CD4-positive, alpha-beta memory T cell (primary cell): ENCODE measurements at places on chromosomes 6 and 20. TPM values are rescaled to one million over a fixed set of nuclear protein-coding genes. Genes with fewer than 3 reads are reported as not detected.

The GPR31 gene
- polyA plus RNA-seq: not detected

The MEI4 gene
- polyA plus RNA-seq: not detected

The LCA5 gene
- polyA plus RNA-seq: 0.06 TPM

The MOXD1 gene
- not detected for polyA plus RNA-seq

The MOG gene
- polyA plus RNA-seq: not detected

The GRM1 gene
- polyA plus RNA-seq: not detected

The GPR6 gene
- not detected for polyA plus RNA-seq

The C4B gene
- polyA plus RNA-seq: not detected

The GHRH gene
- polyA plus RNA-seq: not detected

The FOXS1 gene
- polyA plus RNA-seq: not detected

The PPP1R14C gene
- not detected for polyA plus RNA-seq

The KIF25 gene
- not detected for polyA plus RNA-seq

The GTSF1L gene
- not detected for polyA plus RNA-seq

The FRK gene
- polyA plus RNA-seq: 0.04 TPM

The BAG2 gene
- polyA plus RNA-seq: 3.6 TPM

The LY6G6C gene
- not detected for polyA plus RNA-seq

The BTN2A1 gene
- polyA plus RNA-seq: 15.9 TPM

The FOXQ1 gene
- not detected for polyA plus RNA-seq

The TCP11 gene
- not detected for polyA plus RNA-seq

The CLVS2 gene
- polyA plus RNA-seq: not detected

The DPM1 gene
- 79.2 TPM for polyA plus RNA-seq

The VSTM2L gene
- polyA plus RNA-seq: not detected

The HACE1 gene
- 5.1 TPM for polyA plus RNA-seq

The HTR1B gene
- not detected for polyA plus RNA-seq

The ABCC10 gene
- polyA plus RNA-seq: 25.0 TPM

The DCDC2 gene
- not detected for polyA plus RNA-seq

The CAGE1 gene
- 0.05 TPM for polyA plus RNA-seq

The BIRC7 gene
- not detected for polyA plus RNA-seq

The FLRT3 gene
- polyA plus RNA-seq: not detected

The ADGRF4 gene
- not detected for polyA plus RNA-seq

The SPATA25 gene
- 0.38 TPM for polyA plus RNA-seq

The TNNC2 gene
- polyA plus RNA-seq: 0.67 TPM

The CABLES2 gene
- polyA plus RNA-seq: 0.45 TPM

The COL9A3 gene
- not detected for polyA plus RNA-seq

The CARMIL1 gene
- 1.3 TPM for polyA plus RNA-seq

The SEMG1 gene
- not detected for polyA plus RNA-seq

The TRIM15 gene
- polyA plus RNA-seq: not detected

The PCNA gene
- 68.8 TPM for polyA plus RNA-seq

The FERMT1 gene
- polyA plus RNA-seq: not detected

The CYP39A1 gene
- not detected for polyA plus RNA-seq

The GSTA2 gene
- not detected for polyA plus RNA-seq
